ENCODE measurements at places on chromosomes 4 and X. TPM values are rescaled to one million over a fixed set of nuclear protein-coding genes. Genes with fewer than 3 reads are reported as not detected.
A peak's percentile ranks its signal among the peaks of the same experiment; 100 is the strongest.

GRCh38 chrX:123175366-123176122 is 8.5 kb upstream of the GRIA3 start:
- no peak for DNase-seq

DNA sequence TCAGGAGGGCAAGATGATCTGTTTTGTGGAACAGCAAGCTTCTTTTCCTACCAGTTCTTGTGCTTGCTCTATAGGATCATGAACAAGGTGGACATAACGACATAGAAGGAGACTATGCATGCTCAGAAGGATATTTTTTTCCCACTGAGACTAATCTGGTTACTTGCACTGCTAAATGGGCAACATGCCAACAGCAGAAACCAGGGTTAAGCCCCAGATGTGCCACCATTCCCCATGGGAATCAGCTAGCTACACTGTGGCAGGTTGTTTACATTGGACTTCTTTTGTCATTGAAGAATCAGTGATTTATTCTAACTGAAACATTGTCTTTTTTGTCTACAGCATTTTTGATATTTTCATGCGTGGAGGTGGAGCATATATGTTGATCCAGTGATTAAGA is 165.6 kb downstream of the C4orf33 start:
- DNase-seq, result no peak

- peak; percentile 37 for DNase-seq
Observed at GRCh38 chrX:68420559-68420958, 12.7 kb downstream of the OPHN1 start.

- no peak for DNase-seq
Observed at GRCh38 chr4:182089326-182089725, 153.9 kb upstream of the TENM3 start.

DNA sequence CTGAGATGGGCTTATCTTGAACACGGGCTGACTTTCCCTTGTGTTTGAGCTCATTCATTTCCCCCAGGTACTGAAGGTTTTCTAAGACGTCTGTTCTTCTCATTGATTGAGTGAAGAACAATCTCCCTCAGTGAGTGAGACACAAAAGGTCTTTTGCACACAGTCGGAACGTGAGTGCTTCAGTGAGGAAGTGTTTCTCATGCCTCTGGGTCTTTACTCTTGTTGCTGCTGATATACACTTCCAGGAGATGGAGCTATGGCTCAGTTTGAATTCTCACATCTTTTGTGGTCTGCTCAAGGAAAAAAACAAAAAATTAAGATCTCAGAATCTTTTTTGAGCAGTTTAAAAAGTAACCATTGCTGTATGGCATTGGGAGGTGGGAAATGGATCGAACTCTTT is 981.9 kb upstream of the TENM3 start:
- DNase-seq, result peak; percentile 32

- no peak for DNase-seq
Observed at GRCh38 chr4:157527954-157528353, 307.4 kb downstream of the GRIA2 start.

- DNase-seq, result peak; percentile 26
Observed at GRCh38 chr4:88225232-88226105, 58.9 kb downstream of the PPM1K start.

DNA sequence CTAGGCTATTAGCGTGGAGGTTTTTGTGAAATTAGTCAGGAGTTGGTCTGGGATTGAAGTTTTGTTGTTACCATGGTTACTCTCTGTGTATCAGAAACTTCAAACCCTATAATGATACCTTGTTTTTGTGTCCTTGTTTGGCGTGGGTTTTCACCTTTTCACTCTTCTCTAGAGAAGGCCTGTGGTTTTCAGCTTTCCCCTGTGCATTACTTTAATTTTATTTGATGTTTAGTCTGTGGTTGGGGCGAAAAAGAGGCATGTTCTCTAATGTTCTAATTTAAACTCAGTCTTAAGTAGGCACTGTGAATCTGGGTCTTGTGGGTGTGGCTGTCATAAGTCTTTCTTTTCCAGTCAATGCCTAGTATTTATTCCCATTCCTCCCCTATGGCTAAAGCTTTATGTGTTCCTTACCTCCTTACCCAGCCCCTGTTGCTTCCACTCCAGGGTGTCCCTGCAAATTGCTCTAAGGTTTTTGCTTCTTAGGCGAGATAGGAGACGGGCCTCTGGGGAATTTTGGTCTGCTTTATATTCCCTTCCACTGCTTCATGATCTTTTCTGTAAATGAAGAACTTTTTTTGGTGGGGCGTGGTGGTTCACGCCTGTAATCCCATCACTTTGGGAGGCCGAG is 326.3 kb upstream of the ZCCHC13 start:
- DNase-seq, result no peak

- DNase-seq, result no peak
Observed at GRCh38 chr4:165874072-165874790, 1.2 kb downstream of the TLL1 start.

- DNase-seq, result no peak
Observed at GRCh38 chrX:40076750-40077575, 20.8 kb downstream of the BCOR start.

GRCh38 chr4:164888096-164888715 is 11.2 kb downstream of the APELA start:
- DNase-seq, result no peak

DNA sequence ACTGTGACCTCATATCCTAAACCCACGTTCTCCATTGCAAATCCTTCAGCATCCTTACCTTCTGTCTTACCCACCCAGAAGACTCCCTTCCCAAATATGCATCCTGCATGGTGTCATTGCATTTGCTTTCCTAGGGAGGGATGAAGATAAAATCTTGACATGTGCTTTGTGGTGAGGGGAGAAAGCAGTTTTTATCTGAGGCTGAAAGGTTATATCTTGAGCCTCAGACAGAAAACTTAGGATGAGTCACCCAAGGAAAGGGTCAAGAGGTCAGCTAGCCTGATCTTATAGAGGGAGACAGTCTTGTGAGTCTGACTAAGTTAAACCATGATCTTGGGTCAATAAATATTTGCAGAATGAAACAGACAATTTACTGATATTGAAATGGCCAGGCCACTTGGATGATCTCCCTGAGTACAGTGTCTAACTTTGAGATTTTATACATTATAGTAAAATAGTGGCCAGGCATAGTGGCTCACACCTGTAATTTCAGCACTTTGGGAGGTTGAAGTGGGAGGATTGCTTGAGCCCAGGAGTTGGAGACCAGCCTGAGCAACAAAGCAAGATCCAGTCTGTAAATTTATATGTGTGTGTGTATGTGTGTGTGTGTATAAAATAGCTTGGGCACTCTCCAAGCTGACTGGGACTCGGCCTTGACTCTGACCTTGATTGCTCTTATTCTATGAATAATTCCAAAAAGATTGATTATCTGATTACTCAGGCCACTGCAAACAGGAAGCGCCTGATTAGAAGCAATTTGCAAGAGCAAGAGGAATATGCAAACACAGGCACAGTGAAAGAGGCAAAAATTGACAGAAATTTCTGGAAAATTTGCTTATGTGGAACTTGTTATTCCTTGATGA is 15.4 kb upstream of the FAM9C start:
- DNase-seq, result peak; percentile 73

- DNase-seq, result peak; percentile 10
Observed at GRCh38 chrX:54920610-54921426, at the start of gene TRO. Gene TRO (plus strand): TSS chrX:54920824. CDS start chrX:54922247, 1,423 bp downstream.

Gene IL1RAPL1
- 12.5 TPM for total RNA-seq

- DNase-seq, result no peak
Observed at GRCh38 chr4:10345381-10345784, 111.8 kb downstream of the ZNF518B start.

- DNase-seq, result no peak
Observed at GRCh38 chr4:111018216-111018615, 395.3 kb upstream of the PITX2 start.

- no peak for DNase-seq
Observed at GRCh38 chr4:7788694-7789425, 150.8 kb downstream of the AFAP1 start.

Gene IRS4
- not detected for total RNA-seq

Gene GPRIN3
- total RNA-seq, result not detected

- DNase-seq, result no peak
Observed at GRCh38 chr4:154719087-154719486, 24.7 kb upstream of the LRAT start.

- DNase-seq, result no peak
Observed at GRCh38 chr4:74166135-74166534, 8.2 kb downstream of the MTHFD2L start.

DNA sequence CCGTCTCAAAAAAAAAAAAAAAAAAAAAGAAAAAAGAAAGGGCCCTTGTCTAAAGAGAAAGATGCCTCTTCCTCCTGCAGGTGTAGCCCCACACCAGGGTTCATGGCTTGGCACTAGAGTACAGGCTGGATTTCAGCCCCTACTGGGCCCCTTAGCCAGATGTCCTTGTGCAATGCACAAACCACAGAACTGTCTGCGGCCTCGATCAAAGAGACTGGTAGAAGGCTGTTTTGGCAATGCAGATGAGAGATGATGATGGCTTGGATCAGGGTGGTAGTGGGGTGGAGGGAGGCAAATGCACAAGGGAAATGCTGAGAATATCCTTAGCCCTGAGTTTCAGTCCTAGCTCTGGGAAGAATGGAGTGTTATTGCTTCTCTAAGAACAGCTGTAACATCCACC is 26.5 kb upstream of the TSR2 start:
- DNase-seq, result no peak

DNA sequence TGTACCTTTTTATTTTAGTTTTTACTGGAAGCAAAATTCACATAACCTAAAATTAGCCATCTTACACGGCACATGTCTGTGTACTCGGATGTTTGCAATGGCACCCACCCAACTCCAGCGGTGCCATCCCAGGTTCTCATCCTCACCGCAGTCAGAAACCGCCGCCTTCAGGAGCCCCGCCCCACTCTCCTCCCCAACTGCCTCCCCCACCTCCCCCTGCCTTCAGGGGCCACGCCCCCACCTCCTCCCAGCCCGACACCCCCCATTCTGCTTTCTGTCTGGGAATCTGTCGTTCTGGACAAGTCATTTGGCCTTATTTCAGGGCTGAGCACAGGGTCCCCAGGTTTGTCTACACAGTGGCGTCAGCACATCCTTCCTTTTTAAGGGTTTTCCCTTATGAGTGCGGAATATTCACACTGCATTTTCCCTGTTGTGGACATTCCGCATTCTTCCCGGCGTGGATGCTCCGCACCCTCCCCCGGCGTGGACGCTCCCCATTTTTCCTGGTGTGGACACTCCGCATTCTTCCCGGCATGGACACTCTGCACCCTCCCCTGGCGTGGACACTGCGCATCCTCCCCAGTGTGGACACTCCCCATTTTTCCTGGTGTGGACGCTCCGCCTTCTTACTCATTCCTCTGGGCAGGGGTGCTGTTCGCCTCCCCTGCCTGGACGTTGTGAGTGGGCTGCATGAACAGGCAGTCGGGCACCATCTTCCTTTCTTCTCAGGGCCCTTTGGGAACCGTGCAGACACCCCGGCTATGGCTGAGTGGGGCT is 135.4 kb upstream of the NKX1-1 start:
- DNase-seq, result no peak

- DNase-seq, result peak; percentile 98
Observed at GRCh38 chr4:123452616-123453015, 56.0 kb downstream of the SPRY1 start.

- no peak for DNase-seq
Observed at GRCh38 chr4:121875652-121876051, 5.4 kb upstream of the BBS7 start.

DNA sequence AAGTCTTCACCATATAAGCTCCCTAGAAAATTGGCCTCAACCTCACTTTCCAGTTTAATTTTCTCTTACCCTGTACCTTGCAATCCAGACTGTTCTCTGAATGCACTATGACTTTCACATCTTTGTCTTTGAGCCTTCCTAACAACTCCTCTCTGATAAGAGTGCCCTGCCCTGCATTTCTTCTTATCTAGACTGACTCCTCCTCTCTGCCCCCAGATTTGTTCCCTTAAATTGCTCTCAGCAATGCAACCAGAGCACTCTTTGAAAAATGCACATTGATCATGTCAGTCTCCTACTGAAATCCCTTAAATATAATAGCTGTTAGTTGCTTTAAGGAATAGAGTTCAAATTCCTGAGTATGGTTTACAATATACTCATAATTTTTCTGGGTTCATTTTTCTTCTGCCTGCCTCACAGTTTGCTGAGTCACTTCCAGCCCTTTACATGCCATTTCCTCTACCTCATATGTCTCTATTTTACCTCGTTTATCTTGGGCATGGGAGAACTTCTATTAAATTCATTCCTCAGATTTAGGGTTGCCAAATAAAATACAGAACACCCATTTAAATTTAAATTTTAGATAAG is 582.7 kb upstream of the AADAT start:
- peak; percentile 8 for DNase-seq

Gene FGG
- not detected for total RNA-seq

- peak; percentile 22 for DNase-seq
Observed at GRCh38 chr4:26692014-26692726, 108.3 kb downstream of the TBC1D19 start.

DNA sequence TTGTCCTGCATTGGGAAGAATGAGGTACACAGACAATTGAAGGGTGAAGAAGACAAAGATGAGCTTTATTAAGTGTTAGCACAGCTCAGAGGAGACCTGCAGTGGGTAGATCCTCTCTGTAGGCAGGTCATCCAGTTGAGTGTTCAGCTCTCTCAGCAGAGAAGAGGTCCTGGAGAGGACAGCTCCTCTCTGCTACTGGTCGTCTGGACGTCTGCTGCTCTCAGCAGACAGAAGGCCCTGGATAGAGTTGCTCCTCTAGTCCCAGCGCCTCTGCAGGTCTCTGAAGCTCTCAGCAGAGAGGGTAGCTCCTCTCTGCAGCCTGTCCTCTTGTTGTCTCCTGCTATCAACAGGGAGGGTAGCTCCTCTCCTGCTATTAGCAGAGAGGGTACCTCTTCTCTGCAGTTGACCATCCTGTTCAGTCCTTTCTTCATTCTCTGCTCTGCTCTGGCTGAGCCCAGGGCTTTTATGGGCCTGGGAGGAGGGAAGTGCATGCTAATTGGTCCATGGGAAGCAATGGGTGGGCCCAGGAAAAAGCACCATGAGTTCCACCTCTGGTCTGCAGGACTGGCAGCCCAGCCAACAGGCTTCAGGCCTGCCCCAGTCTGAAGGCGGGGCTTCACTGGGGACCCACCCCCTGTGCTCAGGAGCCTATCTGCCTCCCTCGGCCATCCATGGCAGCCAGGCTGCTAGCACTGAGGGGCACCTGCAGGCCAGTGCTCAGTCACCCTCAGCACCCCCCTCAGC is 54.1 kb upstream of the IBSP start:
- DNase-seq, result no peak

DNA sequence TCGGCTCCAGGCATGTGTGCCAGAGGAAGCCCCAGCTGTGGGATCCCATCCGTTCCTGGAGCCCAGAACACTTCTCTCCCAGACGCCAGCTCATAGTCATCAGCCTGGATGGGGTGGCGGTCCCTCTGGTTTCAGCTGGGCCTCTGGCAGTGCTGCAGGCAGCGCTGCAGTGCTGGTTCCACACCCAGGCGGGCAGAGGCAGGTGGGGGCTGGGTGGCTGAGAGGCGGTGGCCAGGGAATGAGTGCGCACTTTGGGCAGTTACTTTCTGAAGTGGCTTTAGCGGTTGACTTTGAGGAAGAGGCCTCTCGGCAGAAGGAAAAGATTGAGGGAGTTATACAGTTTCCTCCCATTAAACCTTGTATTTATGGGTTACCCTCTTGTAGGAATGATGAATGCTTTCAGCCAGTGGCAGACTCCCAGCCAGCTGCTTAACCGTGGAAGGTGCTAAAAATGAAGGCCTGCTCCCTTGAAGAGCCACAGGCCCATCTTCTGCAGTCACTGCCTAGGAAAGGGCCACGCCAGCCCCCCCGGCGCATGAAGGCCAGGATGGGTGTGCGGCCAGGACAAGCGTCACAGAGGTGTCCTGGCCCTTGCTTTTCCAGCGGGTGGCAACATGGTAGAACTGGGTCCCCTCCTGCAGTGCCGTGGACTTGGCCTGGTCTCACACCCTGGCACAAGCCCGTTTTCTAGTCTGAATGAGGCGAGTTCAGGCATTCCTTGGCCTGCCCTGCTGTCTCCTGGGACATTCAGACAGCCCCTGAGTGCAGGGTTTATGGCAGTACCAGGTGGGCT is 9.9 kb downstream of the TADA2B start:
- DNase-seq, result no peak

Data from IMR-90 (cell line).